Globus pallidus (tissue), 1 donor: ENCODE measurements at places on chromosomes 2 and 18.

GRCh38 chr2:871175-871727 is 79.4 kb upstream of the SNTG2 start:
- DNase-seq, result no peak

- DNase-seq, result no peak
These were observed 68.8 kb downstream of the DOK6 start for GRCh38 chr18:69469444-69469919.

DNA sequence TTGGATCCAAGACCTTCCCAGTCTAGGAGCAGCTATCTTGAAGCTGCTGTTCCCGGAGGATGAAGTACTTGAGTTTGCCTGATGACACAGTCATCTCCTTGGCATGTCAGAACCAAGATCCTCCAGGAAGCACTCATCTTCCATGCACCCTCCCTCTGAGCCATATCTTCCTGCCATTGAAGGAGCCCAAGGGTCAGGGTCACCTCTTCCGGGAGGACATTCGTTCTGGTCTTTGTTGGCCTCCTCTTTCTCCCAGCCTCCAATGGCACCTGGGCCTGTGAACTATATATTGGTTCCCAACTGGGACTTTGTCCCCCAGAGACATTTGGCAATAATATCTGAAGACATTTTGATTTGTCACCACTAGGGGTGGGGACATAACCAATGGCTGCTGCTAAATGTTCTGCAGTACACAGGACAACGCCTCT is 4.2 kb upstream of the MYO7B start:
- DNase-seq, result no peak

GRCh38 chr18:63899206-63899605 is 8.6 kb upstream of the SERPINB10 start:
- no peak for DNase-seq

GRCh38 chr18:58223717-58224424 is 179.8 kb downstream of the NEDD4L start:
- DNase-seq, result no peak
